ENCODE measurements at places on chromosomes 13 and 19.

GRCh38 chr19:24000656-24001055 is 86.0 kb downstream of the ZNF726 start:
- no peak for DNase-seq

DNA sequence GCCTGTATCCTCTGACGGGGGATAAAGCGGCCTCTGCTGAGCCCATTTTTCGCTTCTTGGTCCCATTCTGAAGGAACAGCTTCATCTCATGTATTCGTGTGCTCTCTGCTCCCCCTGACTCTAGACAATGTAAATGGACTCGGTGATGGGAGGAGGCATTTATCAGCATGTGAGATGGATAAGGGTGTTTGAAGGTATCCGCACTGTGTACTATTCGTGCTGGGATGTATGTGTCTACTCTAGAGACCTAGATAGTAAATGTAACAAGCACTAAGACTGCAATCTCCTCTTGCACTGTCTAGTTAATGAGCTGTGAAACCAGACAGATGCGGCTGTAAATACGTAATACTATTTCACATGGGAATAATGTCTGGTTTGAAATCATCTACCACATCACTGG is 134.6 kb upstream of the ARGLU1 start:
- no peak for DNase-seq

- DNase-seq = no peak
Measured at GRCh38 chr13:27117158-27117557, 54.5 kb downstream of the USP12 start.

DNA sequence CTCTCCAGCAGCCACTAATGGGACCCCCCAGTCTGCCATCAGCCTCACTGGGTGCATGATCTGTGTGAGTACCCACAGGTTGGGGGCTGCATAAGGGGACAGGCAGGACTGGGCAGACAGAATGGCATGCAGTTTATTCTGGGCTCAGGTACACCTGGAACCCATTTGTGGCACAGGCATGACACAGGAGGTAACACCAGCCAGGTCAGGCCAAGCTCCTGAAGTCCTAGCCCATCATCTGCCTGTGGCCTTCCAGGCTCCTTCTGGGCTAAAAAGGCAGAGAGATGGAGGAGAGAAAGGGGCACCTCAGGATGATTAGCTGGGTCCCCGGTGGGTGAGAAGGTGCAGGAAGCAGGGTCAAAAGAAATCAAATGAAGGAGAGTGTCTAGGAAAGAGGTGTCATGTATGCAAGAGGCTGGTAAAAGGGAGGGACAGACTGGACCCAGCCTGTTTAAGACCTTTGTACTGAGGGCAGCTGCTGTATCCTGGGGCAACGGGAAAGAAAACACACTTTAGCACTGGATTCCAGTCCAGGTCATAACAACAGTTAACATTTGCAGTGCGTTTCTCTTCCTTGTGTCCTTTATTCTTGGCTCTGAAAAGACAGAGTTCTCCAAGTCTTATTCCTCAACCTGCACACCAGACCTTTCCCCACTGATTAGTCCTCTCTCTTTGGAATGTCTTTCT is 20.2 kb upstream of the DGKH start:
- DNase-seq = no peak

- no peak for DNase-seq
Measured at GRCh38 chr13:98216711-98217285, 39.7 kb upstream of the RNF113B start.

GRCh38 chr13:71828564-71828963 is 38.4 kb downstream of the DACH1 start:
- no peak for DNase-seq
